ENCODE measurements at places on chromosomes 12 and 14.

GRCh38 chr14:49173765-49174373 is 412.3 kb downstream of the RPS29 start:
- peak; percentile 17 for DNase-seq

DNA sequence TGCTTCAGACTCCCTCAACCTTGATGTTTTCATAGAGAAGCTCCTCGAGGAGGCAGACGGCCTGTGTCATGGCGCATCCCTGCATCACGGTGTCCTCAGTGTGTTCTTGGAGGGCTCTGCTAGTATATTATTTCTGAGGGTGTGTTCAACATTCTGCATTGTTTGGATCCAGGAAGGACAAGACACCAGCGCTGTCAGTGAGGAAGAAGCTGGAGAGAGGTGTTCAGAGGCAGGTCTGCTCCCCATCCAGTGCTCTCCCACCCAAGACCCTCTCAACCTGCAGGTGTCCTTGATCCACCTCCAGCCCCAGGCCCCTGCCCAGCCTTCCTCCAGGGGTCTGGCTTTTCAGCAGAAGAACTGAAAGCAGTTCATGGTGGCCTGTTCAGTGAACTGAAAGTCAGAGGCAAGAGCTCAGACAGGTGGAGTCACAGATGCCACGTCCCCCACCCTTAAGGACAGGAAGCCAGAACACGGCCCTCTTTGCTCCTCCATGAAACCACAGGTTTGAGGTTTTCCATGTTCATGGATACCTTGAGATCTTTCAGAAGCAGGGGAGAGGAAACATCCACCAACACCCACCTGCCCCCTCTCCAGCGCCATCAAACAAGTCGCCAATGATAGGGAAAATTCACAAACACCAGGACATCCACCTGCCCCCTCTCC is 37.4 kb downstream of the DIO3 start:
- DNase-seq = no peak

GRCh38 chr14:94152676-94153075 is 21.4 kb upstream of the PPP4R4 start:
- DNase-seq = no peak

GRCh38 chr14:77659831-77660230 is 43.4 kb upstream of the SPTLC2 start:
- DNase-seq = no peak

DNA sequence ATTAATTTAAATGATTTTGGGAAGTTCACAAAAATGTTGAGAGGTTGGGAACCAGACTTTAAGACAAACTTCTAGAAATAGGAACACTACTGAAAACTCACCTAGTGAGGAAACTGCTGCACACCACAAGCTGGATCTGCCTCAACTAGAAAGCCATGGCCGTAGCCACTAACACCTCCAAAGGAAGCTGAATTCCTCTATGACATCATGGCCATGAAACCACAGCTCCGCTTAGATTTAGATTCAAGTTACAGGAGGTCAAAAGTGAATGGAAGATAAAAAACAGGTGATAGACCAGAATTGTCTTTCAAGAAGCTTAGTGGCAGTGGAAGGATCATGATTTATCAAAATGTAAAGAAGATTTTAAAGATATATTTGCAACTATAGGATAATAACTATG is 208.8 kb upstream of the ALG10 start:
- no peak for DNase-seq

GRCh38 chr12:12290206-12290605 is 23.4 kb upstream of the LRP6 start:
- no peak for DNase-seq

- DNase-seq = no peak
Measured at GRCh38 chr12:100337727-100338126, 19.1 kb upstream of the SLC17A8 start.

DNA sequence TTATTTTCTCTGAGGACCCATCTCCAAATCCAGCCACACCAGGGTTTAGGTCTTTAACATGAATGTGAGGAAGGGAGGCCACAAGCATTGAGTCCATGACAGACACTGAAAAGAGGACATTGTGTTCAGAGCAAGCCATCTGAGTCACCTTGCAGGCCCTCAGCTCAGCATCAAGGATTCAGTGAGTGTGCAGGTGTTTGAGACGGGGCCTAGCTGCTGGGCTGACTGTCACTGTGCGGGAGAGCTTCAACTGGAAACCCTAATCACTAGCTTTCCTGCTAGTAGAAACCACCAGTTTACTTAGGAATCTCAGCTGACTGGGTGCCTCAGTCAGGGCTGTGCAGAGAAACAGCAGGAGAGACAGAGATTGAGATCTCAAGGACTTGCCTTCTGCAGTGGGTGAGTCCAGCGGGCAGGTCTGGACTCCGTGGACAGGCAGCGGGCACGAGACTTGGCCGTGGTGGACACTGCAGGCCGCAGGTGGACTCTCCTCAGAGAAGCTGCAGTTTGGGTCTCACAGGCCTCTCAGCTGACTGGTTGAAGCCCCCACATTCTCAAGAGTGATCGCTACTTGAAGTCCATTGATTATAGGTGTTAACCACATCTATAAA is 86.1 kb upstream of the DYNC1H1 start:
- no peak for DNase-seq

GRCh38 chr14:95998656-95999055 is 40.5 kb upstream of the C14orf132 start:
- no peak for DNase-seq

GRCh38 chr14:34064349-34064748 is 113.5 kb upstream of the EGLN3 start:
- no peak for DNase-seq

DNA sequence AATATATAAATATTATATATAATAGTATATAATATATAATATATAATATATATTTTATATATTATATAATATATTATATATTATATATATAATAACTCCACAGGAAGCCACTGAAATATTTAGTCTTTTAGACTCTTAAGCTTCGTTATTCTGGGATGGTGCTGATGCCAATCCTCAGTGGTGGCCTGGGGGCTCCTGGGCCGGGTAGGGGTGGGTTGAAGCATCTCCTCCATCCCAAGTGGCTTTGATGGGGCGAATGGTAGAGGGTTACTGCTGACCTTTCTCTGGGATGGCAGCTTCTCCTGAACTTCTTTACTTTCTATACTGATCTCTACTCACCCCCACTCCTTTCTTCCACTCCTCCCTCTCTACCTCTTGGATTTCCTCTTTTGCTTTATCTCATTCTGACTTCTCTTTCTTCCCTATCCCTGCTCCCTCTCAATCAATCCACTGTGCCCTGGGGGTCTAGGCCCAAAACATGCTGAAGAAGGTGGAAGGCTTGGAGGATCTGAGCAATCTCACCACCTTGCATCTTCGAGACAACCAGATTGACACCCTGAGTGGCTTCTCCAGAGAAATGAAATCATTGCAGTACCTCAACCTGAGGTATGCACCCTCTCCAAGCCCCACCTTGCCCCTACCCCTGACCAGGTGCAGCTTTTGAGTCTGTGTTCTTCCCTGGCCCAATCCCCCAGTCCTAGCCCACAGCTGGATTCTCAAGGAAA is 4.8 kb upstream of the ENO2 start:
- no peak for DNase-seq

- DNase-seq = no peak
Measured at GRCh38 chr12:62320054-62320453, 59.9 kb downstream of the USP15 start.

- no peak for DNase-seq
Measured at GRCh38 chr12:15172060-15172822, 49.0 kb downstream of the RERG start.

- DNase-seq = no peak
Measured at GRCh38 chr12:124484526-124484953, 82.9 kb downstream of the NCOR2 start.

- no peak for DNase-seq
Measured at GRCh38 chr14:98951521-98952152, 320.4 kb downstream of the BCL11B start.

DNA sequence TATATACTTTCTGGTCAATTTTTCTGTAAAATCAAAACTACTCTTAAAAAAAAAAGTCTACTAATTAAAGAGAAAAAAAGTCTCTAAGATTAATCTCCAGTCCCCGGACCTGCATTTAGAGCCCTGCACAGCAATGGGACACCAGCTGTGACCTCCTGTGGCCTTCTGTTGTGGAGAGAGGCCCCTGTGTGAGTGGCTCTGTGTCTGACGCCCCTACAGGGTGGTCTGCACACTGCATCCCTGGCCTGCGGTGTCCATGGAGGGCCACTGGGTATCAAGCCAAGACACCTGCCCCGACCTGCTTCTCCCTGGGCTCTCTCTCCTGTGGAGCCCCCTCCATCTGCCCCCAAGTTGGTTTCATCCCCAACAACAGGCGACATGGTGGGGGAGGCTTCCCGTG is 248.0 kb upstream of the DIO3 start:
- DNase-seq = no peak

DNA sequence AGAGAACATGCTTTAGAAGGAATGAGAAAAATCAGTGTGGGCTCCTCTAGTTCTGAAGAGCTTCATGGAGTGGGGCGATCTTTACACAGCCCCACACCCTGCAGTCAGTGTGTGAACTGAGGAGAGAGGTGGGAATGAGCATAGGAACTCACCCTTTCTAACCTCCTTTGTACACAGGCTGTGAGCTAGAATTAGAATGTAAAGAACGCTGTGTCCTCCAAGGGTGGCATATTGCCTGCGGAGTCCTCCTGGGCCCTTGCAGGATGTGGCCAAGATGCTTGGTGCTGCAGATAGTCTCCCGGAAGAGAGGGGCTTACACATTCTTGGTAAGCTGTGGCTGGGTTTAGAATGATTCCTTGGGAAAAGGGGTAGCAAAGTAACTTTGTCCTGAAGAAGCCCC is 43.9 kb downstream of the NINJ2 start:
- DNase-seq = no peak

DNA sequence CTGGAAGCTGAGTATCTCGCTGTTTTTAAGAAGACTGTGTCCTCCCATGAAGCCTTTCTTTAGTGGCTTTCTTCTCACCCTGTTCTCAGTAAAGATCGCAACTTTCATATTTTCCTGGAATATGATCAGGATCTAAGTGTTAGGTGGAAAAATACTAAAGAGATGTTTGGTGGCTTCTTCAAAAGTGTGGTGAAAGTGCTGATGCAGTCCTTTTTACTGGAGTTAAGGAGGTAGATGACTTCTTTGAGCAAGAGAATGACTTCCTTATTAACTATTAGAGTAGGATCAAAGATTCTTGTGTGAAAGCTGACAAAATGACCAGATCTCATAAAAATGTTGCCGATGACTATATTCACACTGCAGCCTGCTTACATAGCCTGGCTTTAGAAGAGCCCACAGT is 141.6 kb downstream of the SLC5A8 start:
- no peak for DNase-seq

DNA sequence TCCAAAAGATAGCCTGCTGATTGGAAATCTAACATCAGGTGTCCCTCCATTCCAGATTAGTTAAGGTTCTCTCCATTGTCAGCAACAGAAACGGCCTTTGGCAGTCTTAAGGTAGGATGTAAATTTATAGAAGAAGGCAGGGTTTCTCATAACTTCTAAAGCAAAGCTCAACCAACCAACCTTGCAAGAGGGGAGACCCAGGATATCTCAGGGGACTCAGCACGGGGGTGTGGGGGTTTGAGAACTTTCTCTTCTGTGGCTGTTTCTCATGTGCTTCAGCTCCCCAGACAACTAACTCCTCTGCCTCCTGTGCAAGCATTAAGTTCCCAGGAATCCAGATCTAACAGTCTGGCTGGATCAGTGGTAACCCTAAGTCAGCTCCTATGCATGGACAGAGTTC is 148.1 kb downstream of the RIMBP2 start:
- DNase-seq = no peak

- no peak for DNase-seq
Measured at GRCh38 chr12:32765906-32766305, 10.2 kb upstream of the YARS2 start.

- DNase-seq = no peak
Measured at GRCh38 chr14:72883961-72884360, 9.9 kb downstream of the DPF3 start.

- no peak for DNase-seq
Measured at GRCh38 chr12:114779186-114779585, 95.2 kb upstream of the TBX3 start.

DNA sequence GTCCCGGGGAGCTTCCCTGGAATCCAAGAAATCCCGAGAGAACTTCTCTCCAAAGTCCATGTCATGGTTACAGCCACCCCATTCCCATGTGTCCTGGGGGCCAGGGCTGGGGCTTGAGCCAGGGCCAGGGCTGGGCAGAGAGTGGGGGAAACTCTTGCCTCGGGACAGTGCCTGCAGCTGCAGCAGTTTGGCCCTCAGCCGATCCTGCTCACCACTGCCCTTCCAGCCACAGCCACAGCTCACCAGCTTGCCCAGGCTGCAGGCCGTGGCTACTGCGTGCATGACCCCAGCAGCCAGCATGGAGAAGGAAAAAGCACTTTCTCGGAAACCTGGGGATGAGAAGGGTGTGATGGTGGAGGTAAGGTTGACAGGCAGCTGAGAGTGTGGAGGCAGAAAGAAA is 3.5 kb downstream of the WNT10B start:
- no peak for DNase-seq

DNA sequence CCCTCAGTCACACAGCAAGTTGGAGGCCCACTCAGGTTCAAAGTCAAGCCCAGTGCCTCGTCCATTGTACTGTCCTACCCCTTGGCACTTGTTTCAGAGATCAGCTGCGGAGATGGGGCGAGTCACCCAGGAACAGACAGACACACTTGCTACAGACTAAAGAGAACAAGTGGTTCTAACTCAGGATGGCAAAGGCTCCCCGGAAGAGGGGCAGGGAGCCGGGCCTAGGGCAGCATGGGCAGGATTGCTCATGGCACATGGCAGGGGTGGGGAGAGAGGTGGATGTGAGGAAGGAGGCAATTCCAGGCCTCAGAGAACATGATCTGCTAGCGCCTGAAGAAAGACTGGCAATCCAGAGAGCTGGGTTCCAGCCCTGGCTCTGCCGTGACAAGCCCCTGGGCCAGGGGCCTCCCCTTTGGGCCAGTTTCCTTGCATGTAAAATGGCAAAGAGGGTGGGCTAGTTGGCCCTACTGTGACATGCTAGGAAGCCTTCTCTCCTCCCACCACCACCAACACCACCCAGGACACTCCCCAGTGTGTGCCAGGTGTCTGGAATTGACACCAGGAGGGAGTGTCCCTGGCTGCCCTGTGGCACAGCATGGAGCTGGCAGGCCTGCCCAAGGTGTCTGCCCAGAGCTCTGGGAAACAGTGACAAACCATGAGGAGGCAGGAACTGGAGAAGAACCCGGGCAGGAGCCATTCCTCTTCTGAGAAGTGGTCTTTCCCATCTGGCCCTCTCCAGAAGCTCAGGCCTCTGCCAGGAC is 24.0 kb upstream of the IRF2BPL start:
- no peak for DNase-seq

DNA sequence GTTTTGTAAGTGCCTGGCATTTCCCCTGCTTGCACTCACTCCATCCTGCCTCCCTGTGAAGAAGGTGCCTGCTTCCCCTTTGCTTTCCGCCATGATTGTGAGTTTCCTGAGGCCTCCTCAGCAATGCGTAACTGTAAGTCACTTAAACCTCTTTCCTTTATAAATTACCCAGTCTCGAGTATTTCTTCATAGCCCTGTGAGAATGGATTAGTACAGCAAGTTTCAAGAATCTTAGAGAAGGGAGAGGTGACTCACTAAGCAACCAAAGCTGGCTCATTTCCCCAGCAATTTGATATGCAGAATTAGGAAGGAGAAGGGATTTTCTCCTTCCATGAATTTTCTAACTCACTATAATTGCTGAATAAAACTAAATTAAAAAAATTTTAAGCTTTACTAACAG is 251.0 kb upstream of the FOXG1 start:
- DNase-seq = peak; percentile 26

GRCh38 chr14:82180139-82180538 is 646.5 kb upstream of the SEL1L start:
- no peak for DNase-seq
